ENCODE measurements at places on chromosomes 13 and 19.

DNA sequence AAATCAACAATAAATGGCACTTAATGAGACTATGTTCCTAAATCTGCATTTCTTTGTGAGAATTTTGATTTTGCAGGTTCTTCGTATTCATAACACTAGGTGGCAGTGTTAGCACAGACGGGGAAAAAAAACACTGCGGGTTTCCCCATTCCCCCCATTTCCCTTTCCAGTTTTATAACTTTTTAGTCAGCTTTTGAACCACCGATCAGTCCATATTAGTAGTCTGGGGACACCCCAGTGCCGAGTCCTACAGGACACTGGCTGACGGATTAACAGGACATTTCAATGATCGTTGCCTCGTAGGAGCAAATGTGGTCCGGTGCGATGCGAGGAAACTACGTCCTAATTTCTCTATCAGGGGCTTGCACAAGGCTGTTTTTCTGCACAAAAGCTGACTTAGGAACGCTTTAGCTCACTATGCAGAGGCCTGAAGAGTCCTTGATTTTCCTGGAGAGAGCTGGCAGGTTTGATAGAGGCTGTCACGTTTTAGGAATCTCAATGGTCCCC, 234.3 kb downstream of the LMO7 start:
- DNase-seq: no peak

DNA sequence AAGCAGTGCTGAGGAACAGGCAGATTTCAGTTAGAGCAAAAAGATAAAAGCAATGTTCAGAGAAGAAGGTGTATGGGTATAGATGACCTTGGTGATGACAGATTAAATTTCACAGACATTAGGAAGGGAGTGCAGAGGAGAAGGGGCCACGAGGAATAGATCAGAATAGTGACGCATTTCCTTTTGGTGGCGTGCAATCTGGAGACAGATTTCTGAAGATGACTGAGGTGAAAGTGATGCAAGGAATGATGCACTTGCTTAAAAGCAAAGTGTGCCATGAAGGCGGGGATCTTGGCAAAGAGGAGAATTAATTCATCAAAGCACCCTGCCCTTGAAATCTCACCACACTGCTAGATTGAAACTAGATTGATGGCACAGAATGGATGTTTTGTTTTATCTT, 202.4 kb downstream of the ITGBL1 start:
- DNase-seq: no peak

DNA sequence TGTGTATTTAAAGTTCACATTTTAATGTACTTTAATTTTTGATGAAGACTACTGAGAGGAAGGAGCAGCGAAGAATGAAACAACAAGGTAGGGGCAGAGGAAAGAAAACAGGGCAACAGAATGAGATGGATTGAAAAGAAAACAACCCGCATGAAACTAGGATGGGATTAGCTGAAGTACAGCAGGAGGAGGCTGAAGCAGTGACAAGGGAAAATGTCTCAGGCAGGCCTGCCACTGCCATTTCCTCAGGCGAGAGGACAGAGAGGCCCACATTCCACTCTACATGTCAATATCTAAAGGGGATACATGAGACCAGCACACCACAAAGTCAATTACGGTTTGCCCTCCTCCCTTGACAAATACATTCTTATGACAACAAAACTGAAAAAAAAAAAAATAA, 1703.2 kb downstream of the EFNB2 start:
- DNase-seq: no peak

DNA sequence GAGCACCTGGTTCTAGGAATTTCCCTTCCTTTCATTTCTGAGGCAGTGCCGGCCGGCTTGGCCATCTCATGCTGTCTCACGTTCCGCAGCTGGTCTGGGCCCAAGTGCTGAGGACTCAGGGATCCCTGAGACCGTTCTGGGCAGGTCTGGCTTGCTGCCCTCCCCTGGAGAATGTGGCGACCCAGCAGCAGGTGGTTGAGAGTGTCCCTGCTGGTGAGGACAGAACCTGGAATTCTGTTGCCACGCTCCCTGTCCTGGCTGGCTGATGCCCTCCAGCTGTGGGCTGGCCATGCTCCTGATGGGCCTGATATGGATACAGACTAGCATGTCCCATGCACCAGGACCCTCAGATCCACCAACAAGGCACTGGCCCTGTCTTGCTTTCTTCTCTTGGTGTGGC, 114.0 kb upstream of the C1QTNF9B start:
- DNase-seq: no peak

DNA sequence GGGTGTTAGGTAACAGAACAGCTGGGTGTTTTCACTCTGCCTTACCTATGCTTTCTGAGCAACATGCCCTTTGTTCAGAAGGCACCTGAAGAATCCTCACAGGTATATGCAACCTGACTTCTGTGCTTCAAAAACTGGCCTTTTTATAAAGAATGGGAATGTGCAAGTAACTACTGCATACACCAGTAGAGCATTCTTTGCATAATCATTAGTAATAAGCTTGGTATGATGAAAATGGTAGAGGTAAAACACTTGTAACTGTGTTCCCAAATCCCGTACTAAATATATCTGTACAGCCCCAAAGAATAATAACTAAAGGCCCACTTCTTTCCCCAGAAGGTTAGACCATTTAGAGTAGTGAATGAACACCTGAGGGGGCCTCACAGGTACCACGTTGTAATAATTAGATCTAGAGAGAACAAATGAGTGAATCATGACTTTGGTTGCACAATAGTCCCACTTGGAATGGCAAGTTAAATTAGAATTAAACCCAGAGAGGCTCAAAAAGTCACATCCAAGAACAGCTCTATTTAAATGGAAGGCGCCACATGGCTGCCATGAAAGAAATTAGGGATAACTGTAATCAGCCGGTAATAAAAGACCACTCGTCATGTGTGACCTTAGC, 413.9 kb downstream of the KLF12 start:
- no peak for DNase-seq

DNA sequence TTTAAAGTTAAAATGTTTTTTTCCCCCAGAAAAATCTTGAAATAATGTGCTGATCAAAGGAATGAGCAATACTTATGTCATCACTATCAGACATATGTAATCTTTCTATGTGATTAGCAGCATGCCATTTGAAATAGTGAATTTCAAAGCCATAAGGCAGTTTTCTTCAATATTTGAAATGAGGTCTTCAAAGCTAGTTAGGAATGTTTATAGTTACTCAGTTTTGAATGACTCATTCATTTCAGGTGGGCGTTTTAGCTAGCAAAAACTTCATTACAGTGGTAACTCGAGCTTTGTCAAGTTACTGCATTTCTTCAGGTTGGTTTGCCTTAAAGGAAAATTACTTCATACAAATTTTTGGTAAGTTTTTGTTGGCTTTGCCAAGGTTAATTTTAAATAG, 102.1 kb downstream of the ATP8A2 start:
- no peak for DNase-seq

DNA sequence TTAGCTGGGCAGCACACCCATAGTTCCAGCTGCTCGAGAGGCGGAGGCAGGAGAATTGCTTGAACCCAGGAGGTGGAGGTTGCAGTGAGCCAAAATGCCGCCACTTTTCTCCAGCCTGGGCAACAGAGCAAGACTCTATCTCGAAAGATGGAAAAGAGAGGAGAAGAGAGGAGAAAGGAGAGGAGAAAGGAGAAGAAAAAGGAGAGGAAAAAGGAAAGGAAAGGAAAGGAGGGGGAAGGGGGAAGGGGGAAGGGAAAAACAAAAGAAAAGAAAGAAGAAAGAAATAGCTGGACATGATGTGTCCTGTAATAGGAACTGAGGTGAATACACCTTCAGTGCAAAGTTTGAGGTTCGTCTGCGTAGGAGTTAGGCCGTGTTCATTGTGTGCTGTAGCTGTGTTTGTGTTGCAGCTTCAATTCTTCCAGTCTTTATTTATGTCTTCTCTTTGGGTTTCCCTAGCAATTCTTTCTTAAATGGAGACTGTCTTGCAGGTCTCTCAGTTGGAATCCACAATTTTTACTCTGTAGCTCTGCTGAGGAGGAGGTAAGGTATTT, 13.4 kb downstream of the ZNF607 start:
- DNase-seq: no peak

DNA sequence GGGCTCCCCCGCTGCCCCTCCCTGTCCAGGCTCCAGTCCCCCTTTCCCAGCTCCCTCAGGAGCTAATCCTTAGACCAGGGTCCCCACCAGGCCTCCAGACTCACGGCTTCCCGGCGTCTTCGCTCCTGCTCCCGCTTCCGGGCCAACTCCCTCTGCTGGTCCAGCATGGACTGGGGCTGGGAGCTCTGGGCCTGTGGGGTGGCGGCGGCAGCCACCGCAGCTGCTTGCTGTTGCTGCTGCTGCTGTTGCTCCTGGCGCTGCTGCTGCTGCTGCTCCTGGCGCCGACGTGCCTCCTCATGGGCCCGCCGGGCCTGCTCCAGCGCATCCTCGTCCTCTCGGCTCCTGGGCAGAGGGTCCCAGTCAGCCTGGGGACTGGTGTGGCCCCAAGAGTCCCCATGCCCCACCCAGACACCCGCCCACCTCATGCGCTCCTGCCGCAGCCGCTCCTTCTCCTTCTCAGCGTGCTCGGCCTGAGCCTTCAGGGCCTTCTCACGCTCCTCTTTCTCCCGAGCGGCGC, 6.4 kb upstream of the EPHX3 start:
- no peak for DNase-seq

DNA sequence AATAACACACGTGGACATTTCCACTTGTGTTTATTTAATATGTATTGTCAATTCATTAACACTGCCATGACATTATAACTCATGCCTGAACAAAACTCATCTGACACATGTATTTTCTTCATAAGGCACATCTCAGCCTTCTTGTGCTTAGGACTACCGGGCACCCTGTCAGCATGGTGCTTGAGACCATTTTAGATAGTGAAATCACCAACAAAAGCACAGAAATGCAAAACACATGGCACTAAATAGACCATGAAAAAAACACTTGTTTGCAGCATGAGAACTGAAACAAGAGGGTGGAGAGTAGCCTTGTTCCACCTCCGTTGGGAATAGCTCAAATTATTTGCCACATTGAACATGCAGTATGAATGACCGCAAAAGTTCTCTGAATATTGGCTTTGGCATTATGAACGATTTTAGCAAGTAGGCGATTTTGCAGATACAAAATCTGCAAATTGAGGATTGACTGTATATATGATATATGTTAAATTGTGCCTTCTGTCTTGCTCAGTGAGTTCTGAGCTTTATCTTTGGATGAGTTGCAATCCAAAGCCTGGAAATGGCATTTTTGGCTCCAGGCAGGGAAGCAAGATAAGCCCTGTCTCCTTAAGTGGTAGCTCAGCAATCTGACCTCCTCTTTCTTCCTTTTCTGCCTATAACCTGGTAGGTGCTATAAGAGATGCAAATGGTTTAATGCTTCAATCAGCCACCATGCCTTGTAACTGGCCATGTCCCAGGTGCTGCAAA, 328.2 kb downstream of the HS6ST3 start:
- DNase-seq: no peak

GRCh38 chr13:99356262-99357091, 49.3 kb upstream of the GPR183 start:
- no peak for DNase-seq

GRCh38 chr13:113995051-113995601, 21.2 kb upstream of the C13orf46 start:
- DNase-seq: no peak

DNA sequence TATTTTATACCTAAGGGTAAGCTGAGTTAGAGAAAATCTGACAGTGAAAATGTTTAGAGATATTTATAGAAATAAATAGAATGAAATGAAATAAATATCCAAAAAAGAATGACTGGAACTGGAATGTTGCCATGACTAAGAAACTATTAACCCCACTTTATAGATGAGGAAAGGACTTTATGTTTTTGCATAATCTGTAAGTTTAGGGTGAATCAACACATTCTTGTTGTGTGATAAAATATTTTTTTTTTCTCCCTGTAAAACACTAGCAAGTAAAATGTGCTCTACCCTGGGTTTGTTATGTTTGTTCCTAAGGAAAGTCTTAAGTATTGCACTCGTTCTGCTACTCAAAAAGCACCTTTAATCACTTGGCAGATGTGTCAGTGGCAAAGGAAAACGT, 83.8 kb upstream of the KL start:
- DNase-seq: no peak

GRCh38 chr13:99834246-99834645, 137.3 kb downstream of the ZIC5 start:
- DNase-seq: no peak

DNA sequence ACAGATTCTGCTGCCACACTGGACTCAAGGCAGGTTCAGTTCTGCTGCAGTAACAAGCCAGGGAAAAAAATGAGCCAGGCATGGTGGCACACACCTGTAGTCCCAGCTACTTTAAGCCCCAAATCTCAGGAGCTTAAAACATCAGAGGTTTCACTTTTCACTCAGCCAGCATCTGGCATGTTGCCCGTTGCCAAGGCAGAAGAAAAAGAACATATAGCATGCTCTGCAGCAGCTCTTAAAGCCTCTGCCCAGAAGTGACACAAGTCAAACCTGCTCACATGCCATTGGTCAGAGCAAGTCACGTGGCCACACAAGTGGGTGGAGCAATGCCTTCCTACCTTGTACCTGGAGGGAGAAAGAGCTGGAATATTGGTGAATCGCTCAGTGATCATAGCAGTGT, 14.7 kb upstream of the ADGRE5 start:
- no peak for DNase-seq

DNA sequence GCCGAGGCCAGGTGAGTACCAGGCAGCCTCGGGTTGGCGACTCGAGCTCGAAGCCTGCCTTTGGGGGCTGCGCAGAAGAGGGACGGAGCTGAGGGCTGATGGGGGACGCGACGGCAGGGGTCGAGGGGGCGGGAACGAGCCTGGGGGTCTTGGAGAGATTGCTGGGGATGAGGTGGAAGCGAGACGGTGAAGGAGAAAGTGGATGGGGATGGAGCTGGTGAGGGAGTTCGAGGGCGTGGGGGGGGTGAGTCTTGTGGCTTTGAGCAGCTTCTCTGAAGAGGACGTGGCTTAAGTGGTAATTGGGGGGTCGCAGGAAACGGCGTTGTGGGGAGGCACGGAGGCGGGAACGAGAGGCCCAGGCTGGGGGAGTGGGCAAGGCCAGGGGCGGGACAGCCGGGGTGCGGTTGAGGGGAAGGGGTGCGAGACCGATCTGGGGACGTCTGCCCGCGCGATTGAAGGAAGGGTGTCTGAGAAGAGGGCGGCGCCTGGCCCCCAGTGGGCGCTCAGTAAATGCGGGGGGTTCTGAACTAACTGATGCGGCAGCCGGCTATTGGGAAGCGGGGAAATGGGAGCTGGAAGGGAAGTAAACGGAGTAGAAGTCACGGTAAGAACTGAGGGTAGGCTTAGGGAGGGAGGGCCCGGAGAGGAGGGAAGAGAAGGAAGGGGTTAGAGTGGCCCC, 426 bp downstream of the MYO9B start:
- peak; percentile 67 for DNase-seq

DNA sequence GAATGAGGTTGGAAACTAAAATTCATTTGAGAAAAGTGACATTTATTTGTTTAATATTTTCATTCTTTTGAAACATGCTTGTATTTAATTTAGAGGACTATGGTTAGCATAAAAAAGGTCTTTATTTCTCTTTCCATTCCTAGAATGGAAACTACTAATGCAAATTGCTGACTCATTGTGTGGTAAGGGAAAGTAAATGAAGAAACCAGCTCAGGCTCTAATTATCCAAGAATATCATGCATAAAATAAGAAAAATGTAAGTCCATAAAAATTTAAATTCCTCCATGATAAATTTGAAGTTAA, 777.0 kb upstream of the SLITRK1 start:
- DNase-seq: no peak
